Renal cortex interstitium (tissue), 15 donors: ENCODE measurements at places on chromosomes 4 and X. TPM values are rescaled to one million over a fixed set of nuclear protein-coding genes. Genes with fewer than 3 reads are reported as not detected.

GRCh38 chr4:103673983-103674382 lies 45.8 kb downstream of the TACR3 start:
- DNase-seq: no peak

DNA sequence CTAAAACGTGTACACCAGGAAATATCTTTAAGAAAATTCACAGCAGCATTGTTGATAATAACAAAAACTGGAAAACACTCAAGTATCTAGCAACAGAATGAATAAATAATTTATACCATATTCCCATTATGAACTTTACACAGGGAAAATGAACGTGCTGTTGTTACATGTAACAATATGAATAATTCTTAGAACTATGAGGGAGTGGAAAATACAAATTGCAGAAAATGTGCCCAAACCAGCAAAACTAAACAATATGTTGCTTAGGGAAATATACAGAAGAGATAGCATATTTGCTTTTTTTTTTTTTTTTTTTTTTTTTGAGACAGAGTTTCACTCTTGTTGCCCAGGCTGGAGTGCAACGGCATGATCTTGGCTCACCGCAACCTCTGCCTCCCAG lies 14.8 kb upstream of the FAT1 start:
- DNase-seq: no peak

- DNase-seq: no peak
Measured at GRCh38 chr4:18454349-18454748, 432.8 kb upstream of the LCORL start.

GRCh38 chr4:120000591-120001296 lies 65.9 kb downstream of the MAD2L1 start:
- DNase-seq: no peak

The ESX1 gene
- not detected for polyA plus RNA-seq

The WAS gene
- 3.9 TPM for polyA plus RNA-seq
